ENCODE measurements at places on chromosomes 7 and 10.
A peak's percentile ranks its signal among the peaks of the same experiment; 100 is the strongest.

- no peak for DNase-seq
Measured at GRCh38 chr7:119903085-119903484, 369.9 kb upstream of the KCND2 start.

DNA sequence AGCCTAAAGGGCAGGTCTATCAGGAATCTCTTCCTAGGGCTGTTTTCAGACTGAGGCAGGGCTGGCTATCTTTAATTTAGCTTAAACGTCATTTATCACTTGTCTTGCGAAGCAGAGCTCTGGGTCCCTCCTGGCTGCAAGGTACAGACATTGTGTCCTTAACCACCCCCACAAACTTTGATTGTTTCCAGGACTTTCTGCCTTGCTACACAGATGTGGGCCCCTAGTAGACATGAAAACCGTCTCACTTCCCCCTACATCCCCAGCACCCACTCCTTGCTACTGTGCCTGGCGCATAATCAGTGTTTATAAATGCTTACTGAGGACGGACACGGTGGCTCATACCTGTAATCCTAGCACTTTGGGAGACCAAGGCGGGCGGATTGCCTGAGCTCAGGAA lies 54.5 kb downstream of the PIP4K2A start:
- DNase-seq = no peak

- DNase-seq = no peak
Measured at GRCh38 chr7:40597517-40597916, 462.7 kb downstream of the SUGCT start.

GRCh38 chr7:33792041-33792440 lies 113.3 kb upstream of the BMPER start:
- DNase-seq = no peak

DNA sequence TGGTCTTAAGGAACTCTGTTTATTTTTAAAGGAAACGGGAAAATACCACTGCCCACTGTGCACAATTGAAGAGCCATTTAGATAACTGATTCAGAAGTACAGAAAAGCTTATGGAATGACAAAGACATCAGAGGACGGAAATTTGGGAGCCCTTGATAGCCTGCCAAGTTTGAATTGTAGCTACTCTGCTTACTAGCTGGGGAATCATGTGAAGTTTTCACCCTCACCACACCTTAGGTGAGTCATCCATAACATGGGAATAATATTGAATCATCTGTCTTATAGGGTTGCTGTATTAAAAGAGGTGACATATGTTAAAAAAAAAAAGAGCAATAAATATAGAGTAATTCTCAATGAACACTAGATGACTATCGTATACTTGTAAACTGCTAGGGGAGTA lies 1104.2 kb downstream of the GATA3 start:
- no peak for DNase-seq

- no peak for DNase-seq
Measured at GRCh38 chr7:97003262-97004246, 1.8 kb upstream of the DLX6 start.

DNA sequence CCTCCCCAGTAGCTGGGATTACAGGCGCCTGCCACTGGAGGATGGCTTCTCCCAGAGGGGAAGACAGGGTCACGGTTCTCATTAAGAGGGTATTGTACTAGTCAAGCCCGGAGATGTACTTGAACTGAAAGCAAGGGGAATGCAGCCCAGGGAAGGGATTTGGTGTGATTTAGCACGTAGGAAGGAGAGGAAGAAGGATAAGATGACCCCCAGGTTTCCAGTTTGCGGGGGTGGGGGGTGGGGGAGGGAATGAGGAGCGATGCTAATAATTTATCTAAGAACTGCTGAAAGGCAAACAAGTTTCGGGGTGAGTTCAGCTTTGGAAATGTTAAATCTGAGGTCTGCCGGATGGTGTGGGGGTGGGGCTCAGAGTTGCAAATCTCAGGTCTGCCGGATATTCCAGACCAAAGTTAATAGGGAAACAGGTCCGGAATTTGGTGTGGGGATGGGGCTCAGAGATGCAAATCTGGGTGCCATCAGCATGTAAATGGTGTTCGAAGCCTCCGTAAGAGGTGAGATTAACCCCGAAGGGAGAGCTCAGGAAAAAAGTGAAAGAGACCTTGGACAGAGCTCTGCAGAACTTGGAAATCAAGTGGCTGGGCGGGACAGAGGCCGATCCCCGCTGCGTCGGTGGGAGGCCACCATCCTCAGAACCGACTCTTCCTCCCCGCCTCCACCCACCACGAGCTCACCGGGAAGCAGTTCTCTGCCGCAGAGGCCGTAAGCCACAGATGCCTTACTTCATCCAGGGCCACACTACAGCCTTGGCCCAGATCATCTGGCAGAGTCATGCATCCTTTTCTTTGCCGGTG lies 1.6 kb upstream of the SEPHS1 start:
- DNase-seq = no peak

DNA sequence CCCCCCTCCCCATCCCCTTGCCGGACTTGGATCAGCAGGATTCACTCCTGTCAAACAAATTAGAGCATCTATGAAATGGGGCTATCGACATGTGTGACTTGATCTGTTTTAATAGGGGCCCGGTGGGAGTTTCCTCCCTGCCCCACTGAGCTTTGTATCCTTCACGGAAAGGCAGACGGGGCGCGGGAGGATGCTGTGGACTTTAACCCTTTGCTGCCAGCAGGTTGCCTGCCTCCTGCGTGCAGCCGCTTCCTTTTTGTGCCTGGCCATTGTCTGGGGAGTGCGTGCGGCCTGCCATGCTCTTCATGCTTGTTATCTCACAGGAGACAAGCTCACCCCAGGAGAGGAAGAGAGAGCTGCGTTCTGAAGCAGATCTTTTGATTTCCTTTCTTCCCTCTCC lies 512.8 kb upstream of the GALNT17 start:
- DNase-seq = no peak

DNA sequence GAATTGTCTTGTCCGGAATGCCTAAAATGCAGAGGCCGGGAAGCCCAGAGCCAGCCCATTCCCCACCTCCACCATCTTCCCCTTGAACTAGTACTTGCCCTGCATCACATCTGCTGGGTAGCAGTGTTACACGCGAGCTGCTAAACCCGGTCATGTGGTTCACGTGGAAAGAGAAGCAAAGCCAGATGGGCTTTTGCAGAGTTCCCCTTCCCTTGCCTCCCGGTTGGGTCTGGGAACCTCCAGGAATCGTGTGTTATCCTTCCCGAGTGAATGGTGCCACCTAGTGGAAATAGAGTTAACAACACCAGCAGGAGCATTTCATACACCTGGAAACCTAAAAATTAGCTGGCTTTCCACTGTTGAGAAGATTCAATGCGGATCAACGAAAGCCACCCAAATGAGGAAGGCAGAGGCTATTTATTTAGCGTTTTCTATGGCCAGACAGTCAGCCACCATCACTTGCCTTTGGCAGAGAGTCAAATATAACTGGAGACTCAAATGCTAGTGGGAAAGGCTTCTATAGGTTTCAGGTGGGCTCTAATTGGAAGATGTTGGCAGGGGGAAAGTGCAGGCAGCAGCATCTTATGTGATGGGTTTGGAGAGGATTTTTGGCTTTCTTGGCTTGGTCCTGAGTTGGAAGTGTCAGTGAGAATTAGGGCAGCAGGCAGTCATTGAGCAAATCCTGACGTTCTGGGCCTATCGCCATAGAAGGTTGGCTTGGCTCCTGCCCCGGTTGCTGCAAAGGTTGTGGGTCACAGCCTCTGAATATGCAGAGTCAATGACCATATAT lies 12.9 kb upstream of the DENND2A start:
- peak; percentile 11 for DNase-seq

- no peak for DNase-seq
Measured at GRCh38 chr10:88086187-88086960, 222.9 kb downstream of the PTEN start.

- DNase-seq = no peak
Measured at GRCh38 chr10:94351089-94351488, 11.7 kb downstream of the NOC3L start.

DNA sequence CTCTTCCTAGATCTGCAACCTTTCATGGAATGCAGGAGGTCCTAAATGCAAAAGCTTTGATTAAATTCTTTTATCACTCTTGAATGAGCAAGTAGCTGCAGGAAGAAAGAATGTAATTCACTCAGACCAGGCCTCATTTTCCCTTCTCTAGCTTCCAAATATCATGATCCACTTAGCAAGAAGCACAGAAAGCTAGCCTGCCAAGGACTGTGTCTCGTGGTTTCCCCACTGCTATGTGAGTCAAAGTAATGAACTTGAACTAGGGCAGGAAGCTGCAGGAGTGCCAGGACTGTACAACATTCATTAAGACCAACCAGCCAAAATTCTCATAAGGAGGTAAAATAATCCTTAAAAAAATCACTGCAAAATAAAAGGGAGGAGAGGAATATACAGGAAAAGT lies 379.2 kb downstream of the CALN1 start:
- DNase-seq = no peak

DNA sequence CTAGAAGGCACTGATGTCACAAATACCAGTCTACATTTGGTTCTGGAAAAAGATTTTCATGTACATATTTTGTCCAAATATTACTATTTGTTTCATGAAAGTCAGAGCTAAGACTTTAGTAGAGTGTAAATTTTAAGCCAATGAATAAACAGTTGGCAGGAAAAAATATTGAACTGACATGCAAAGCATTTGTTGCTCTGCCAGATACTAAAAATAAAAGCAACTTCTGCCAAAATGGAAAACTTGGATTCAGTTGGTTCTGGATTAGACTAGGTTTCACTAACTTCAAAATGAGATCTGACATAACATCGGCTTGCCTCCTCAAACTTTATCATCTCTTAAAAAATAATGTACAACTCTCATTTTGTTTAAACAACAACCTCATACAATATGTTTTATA lies 34.9 kb downstream of the FAM204A start:
- no peak for DNase-seq

DNA sequence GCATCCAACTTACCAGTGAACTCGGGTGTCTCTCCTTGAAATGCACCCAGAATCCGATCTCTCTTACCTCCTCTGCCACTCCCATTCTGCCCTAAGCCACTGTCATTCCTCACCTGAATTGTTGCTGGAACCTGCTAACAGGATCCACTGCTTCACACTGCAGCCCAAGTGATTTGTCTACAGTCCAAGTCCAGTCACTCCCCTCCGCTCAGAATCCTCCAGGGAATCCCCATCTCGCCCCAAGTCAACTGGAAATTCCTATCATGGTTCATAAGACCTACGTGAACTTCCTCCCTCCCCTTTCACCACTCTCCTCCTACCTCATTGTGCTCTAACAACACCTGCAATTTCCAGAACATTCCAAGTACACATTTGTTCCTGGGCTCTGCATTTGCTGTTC lies 91.3 kb downstream of the SCRN1 start:
- no peak for DNase-seq
